Effector memory CD8-positive, alpha-beta T cell (primary cell): ENCODE measurements at places on chromosomes 2 and 18.
A peak's percentile ranks its signal among the peaks of the same experiment; 100 is the strongest.

GRCh38 chr2:102506743-102507142 lies 33.7 kb downstream of the SLC9A4 start:
- DNase-seq: no peak

GRCh38 chr2:241129086-241129871 lies 20.0 kb downstream of the PASK start:
- DNase-seq: no peak

- DNase-seq: no peak
Observed at GRCh38 chr2:208548700-208549099, 142.1 kb downstream of the PTH2R start.

DNA sequence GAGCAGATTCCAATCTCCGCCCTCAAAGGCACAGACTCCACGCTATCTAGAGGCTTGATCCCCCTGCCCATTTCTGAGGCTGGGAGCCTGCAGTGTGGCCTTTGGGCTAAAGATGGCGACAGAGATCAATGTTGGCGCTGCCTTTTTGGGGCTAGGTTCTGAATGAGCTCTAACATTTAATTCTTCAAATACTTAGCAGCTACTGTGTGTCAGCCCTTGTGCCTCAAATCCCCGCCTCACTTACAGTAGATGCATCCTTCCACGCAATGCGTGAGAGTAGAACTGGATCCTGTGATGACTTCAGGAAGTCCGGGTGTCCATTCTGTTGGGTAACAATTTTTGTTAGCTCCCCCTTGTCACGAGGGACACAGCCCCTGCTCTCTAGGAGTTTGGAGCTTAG lies 12.4 kb downstream of the IL1F10 start:
- DNase-seq: peak; percentile 6

DNA sequence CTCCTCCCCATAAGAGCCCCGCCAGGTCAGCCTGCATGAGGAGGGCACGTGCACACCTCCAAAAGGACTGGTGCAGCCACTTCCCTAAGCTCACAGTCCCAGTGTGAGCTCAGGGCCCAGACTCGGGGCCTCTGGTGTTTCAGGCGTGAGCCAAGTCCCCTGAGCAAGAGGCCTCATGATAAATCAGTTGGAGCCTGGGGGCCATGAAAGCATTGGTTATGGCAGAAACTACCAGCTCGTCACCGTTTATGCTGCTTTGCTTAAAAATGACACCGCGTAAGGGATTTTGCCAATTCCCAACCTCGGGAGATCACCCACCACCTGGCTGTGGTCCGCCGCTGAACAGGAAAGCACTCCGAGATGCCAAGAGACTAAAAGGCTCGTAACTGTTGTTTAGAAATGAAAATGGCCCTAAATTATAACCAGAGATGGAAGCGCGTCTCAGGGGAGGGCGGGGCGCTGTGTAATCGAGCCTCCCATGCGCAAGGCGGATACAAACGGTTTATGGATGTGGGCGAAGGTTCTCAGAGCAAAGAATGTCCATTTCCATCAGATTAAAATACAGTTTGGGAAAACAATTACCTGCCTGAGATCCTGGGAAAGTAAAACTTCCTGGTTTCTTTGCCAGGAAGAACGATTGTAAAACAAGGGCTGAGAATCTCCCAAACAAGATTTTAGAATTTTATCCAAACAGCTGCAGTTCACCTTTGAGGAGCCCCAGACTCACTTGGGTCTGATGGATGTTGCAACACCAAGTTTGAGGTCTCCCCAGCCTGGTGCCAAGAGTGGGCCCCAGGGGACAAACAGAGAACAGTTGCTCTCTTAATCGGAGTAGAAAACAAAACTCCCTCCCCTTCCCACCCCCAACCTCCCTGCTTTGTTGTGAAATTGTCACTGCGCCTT lies 141.4 kb downstream of the BCL2 start:
- no peak for DNase-seq

- no peak for DNase-seq
Observed at GRCh38 chr2:120204945-120205670, 18.1 kb downstream of the TMEM185B start.

GRCh38 chr2:223477318-223477717 lies 124.8 kb downstream of the SCG2 start:
- no peak for DNase-seq

- DNase-seq: no peak
Observed at GRCh38 chr2:188596054-188596453, 304.4 kb downstream of the GULP1 start.

DNA sequence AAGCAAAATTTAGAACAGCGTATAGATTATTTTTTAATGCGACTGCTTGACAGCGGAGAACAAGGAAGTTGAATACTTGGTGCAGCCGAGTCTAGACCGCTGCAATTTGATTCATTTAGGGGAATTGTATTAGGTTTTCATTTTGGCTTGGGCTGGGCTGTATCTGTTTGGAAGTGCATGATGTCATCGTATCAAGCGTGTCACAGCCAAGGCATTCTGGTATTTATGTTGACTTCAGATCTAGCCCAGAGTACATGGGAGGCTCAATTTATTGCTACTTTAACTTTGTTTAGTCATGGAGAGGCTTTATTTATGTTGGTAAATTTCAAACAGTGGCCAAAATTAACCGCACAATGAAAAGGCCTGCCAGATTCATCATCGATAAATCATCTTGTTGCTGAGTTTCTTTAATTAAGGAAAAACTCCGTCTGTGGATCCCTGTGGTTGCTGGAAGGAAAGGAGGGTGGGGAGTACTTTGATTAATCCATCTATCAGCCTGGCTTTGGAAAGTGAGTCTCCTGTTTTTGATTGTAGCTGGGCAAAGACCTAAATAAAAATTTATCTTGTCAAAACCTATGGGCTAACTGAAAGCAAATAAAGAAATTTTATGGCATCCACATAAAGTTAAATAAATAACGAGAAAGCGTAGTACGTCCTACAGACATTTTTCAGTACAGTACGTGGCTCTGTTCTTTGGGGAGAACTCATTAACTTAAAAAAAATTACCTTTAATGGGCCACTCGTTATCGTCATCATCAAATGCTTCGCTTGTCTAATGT lies 230.4 kb upstream of the SPRED2 start:
- no peak for DNase-seq

- DNase-seq: no peak
Observed at GRCh38 chr2:171855401-171855800, 38.6 kb downstream of the SLC25A12 start.

DNA sequence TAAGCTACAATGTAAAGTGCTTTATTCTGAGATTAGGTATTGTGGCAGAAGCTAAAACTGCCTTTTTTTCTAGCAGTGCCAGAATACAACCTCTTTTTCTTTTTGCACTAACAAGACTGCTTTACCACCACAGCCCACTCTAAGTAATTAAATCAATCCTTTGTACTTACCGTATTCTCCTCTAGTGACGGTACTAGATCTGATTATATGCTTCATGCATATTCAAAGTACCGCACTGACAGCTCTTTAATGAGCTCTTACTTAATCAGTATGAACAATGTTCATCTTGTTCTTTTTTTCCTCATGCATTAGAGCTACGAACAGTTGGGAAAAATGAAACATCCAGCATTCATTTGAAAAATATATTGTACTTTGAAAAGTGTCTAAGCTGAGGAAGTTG lies 16.1 kb upstream of the OTX1 start:
- DNase-seq: no peak

DNA sequence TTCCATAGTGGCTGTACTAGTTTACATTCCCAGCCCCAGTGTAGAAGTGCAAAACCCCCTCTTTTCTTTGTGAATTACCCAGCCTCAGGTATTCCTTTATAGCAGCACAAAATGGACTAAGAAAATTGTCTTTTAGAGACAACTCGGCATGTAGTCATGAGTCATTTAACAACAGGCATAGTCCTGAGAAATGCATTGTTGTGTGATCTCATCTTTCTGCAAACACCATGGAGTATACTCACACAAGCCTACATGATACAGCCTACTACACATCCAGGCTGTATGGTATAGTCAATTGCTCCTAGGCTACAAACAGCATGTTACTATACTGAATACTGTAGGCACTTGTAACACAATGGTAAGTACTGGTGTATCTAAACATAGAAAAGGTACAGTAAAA lies 44.4 kb upstream of the MBP start:
- DNase-seq: no peak

DNA sequence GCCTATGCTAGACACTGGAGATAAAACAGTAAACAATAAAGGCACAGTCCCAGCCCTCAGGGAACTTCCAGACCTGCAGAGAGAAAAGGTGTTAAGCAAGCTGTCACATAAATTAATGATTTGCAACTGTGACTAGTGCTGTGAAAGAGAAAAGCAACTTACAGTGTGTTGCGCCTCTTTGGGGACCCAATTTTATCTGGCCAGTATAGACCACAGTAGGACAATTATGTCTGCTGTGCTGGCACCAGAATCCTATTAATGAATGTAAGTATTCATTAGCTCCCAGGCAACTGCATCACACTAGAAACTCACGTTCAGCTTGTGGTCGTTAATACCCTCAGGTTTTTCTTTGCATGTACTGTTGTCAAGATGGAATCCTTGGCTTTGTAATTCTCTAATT lies 55.3 kb upstream of the CHST9 start:
- no peak for DNase-seq

GRCh38 chr18:6055711-6056110 lies 160.4 kb upstream of the TMEM200C start:
- DNase-seq: no peak

GRCh38 chr18:23133860-23134779 lies 1.2 kb upstream of the CABLES1 start:
- no peak for DNase-seq

- DNase-seq: no peak
Observed at GRCh38 chr2:55045780-55046179, 4.5 kb downstream of the RTN4 start.

GRCh38 chr2:229434187-229434586 lies 163.1 kb upstream of the PID1 start:
- no peak for DNase-seq

- DNase-seq: no peak
Observed at GRCh38 chr2:80068038-80068731, 236.4 kb downstream of the LRRTM1 start.

DNA sequence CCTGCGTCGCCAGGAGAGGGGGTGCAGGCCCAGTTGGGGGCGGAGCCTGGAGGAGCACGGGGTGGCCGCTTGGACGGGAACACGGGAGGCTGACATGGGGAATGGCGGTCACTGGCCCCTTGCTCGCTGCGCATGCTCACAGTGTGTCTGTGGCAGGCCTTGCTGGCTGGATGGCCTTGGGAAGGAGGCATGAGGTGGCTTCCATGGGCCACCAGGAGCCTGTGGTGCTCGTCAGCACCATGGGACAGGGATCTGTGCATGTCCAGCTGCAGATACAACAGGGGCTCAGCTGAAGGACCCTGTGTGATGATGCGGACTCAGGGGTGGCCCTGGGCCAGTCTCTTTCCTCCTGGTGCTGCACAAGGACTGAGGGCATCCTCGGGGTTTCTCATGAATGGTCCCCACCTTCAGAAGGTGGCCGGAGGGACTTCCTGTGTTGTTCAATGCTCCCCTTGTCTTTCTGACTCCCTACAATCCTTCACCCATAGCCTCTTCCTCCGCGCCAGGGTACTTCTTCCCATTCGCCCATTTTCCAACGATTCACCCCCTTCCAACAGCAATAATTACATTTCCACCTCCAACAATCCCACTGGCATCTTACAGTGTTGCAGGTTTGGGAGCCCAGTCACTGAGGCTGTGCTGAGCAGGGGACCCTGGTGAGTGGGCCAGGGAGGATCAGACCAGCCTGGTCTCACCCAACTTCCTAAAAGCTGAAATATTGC lies 3.4 kb upstream of the SP140L start:
- DNase-seq: no peak

- no peak for DNase-seq
Observed at GRCh38 chr2:134089454-134089853, 164.4 kb upstream of the MGAT5 start.

DNA sequence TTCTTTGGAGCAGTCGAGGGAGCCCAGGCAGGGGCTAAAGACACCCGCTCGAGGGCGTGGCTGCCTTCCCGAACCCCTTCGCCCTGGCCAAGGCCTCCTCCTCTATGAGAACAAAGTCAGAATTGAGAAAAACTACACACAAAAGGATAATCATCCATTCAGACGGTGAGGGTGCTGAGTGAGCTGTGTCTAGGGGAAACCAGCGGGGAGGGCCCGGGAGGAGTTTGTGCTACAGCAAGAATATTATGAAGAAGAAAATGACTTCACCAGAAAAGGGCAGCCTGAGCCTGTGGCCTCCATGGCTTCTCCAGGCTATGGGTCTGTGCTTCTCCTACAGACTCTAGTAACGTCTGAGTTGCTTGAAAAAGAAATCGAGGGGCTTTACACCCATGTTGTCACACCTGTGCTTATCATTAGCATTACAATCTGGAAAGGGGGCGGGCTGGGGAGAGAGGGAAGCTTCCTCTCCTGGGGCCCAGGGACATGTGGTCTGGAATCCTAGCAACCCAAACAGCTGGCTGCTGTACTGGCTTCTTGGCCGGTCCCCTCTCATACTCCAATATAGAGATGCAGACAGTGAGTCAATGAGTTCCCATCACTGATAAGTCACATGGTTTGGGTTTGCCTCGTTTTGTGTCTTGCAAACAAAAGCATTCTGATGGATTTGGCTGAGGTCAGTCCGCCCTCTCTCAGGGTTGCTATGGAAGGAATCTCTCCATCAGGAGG lies 52.0 kb upstream of the ARL4C start:
- no peak for DNase-seq

- no peak for DNase-seq
Observed at GRCh38 chr2:134737671-134738070, 18.9 kb upstream of the TMEM163 start.

DNA sequence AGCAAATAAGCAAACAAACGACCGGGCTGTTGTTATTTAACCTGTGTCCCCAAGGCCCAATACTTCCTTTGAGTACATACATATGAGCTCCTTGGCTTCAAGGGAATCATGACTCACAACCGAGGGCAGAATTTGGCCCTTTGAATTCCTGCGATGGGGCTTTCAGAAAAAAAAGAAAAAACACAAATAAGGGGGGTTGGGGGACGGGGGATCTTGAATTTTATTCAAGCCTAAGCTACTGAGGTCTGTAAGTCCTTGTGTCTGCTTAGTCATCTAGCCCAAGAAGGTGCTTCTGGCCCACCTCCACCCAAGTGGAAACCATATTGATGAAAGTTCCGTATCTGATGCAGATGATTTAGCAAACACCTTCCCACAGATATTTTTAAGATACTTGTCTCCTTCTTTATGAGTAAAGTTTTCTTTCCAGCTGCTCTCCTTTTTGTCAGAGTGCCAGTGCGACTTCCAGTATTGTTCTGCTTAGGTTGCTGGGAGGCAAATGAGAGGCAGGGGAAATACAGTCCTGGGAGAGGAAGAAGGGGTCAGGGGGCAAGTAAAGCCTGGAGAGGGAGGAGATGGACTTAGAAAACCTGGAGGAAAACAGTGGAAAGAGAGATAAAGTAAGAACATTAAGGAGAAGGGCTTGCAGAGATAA lies 169.6 kb downstream of the ZEB2 start:
- no peak for DNase-seq

DNA sequence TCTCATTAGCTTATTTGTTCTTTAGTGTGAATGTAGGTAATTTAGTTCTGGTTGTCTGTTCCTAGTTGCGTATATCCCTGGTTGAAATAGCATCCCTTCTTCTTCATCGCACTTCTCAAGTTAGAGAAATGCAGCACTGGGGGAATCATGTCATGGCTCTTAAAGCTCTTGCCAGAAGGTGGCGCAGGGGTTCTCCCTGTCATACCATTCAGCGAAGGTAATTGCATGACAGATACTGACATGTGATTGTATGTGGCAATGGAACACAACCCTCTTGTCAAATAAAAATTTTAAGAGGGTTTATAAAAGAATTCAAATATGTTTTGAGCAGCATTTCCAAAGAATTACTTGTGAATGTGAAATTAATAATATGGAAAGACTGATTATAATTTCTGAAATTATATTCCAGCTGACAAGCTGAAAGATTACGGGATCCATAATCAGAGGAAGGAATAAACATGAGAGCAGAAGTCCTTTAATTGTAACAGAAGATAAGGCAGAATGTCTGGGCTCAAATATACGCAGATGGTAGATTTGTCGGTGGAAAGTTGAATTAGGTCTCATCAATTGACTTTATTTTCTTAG lies 411.7 kb downstream of the DSEL start:
- DNase-seq: peak; percentile 35
